Stimulated activated CD8-positive, alpha-beta memory T cell treated with anti-CD3 and anti-CD28 coated beads, Interleukin-2, amount 100 ng/mL, for 1 hour (primary cell): ENCODE measurements at places on chromosomes 5 and 9.

GRCh38 chr5:176810081-176810597, at the start of gene UNC5A:
TSS of gene UNC5A (plus strand) at chr5:176810559. CDS start at chr5:176810751, 192 bp downstream.
- peak; percentile 4 for DNase-seq

GRCh38 chr5:35194635-35195471, 35.4 kb downstream of the PRLR start:
- no peak for DNase-seq

GRCh38 chr5:149611326-149611725, 30.0 kb downstream of the ARHGEF37 start:
- no peak for DNase-seq

DNA sequence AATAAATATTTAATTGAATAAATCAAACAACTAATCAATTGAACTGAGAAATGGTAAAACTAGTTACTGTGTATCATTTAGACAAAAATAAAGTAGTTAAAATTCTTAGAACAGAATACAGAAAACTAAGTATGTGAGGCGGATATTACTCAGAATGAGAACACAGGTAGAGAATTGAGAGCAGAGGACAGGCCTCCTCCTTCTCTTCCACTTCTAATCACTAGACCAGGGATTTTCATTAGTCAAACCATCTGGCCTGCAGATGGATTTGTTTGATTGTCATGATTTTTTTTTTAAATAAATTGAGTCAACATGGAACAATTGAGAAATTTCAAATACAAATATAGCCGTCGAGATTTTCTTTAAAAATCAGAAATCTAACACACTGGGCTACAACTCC, 198.6 kb upstream of the HMHB1 start:
- no peak for DNase-seq

GRCh38 chr9:128689820-128690683, 1.0 kb downstream of the SET start:
- DNase-seq, result peak; percentile 35

DNA sequence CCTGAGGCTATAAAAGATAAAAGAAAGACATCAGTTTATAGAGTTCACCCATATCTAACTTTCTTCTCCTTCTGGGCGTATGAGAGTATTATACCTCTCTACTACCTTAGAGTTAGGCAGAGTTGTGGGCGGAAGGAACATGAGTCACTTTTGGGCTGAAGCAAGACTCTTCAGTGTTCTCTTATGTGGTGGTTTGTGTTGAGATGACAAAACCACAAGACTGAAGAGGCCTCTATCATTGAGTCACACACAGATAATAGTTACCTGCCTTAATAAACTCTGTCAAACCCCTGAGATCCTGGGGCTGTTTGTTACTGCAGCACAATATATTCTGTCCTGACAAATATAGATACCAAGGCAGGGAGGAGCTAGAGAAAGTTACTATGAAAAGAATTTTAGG, 184.2 kb downstream of the EFNA5 start:
- DNase-seq, result no peak

DNA sequence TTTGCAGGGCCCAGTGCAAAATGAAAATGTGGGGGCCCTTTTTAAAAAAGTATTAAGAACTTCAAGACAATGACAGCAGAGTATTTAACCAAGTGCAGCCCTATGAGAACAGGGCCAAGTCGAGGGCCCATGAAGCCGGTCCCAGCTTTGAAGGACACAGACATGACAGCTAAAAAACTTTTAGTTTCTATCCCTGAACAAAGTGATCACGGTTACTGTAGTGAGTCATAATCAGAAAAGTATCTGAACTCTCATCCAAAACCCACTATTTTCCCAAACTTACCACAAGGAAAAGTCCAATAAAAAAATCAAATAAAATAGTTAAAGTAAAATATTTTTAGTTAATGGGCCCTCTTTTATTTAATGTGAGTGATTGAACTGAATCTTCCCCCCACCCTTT, 126.0 kb downstream of the MEF2C start:
- no peak for DNase-seq

GRCh38 chr5:180428598-180428997, 65.6 kb upstream of the CNOT6 start:
- no peak for DNase-seq
